Common myeloid progenitor, CD34-positive (primary cell): ENCODE measurements at places on chromosomes 3 and 15.

DNA sequence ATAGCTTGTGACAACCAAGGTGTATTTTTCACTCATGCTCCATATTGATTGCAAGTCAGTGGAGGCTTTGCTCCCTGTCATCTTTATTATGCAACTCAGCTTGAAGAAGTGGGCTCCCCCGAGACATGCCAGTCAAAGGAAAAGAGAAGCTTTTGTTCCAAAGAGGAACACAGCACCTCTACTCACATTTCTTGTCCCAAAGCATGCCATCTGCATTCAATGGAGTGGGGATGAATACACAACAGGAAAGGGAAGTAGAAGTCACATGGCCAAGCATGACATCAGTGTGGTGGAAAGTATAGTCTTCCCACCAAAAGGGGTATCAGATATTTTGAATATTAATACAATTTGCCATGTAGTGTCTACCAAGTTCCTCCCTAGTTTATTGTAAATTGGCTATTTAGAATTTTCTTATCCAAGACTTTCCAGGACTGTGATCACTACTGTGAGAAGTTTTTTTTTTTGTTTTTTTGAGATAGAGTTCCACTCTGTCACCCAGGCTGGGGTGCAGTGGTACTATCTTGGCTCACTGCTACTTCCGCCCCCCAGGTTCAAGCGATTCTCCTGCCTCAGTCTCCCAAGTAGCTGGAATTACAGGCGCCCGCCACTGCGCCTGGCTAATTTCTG is 114.5 kb downstream of the GMPS start:
- DNase-seq = no peak
- H3K27ac ChIP-seq = no peak overlapping the region
- no peaks in the 10 kb centered on the region for H3K36me3 ChIP-seq
- H3K27me3 ChIP-seq = no peaks in the 10 kb centered on the region

- DNase-seq = no peak
- H3K27ac ChIP-seq = no peak overlapping the region
- no peak overlapping the region for H3K4me3 ChIP-seq
- H3K4me1 ChIP-seq = no peaks in the 10 kb centered on the region
- no peaks in the 10 kb centered on the region for H3K27me3 ChIP-seq
These were observed 17.4 kb upstream of the CLDN18 start for GRCh38 chr3:137992592-137992991.

DNA sequence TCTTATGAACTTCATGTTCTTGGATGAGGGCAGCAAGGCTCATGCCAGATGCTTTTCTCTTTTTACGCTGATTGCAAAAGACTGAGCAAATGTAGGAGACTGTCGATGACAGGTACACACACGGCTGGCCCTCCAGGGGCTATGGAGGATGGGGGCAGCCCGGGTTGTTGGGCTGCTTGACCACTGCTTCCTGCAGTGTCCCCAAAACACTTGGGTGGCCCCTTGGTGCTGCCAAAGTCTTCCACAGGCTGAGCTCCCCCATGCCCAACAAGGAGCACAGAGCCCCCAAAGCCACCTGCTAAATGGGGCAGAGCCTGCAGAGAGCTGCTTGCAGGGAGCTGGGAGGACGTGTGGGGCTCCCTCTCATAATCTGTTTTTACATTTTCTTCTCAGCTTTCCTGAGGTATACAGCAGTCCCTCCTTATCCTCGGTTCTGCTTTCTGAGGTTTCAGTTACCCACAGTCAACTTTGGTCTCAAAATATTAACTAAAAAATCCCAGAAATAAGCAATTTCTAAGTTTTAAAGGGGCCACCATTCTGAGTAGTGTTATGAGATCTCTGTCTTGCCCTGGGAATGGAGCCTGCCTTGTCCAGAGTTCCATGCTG is 7.3 kb downstream of the PRR23E start:
- H3K4me1 ChIP-seq = no peaks in the 10 kb centered on the region
- H3K4me3 ChIP-seq = no peak overlapping the region
- no peaks in the 10 kb centered on the region for H3K36me3 ChIP-seq
- H3K27ac ChIP-seq = no peak overlapping the region

GRCh38 chr3:16177962-16178627 is 3.6 kb downstream of the GALNT15 start:
- peaks cover 3% of the 10 kb centered on the region for H3K4me1 ChIP-seq
- H3K36me3 ChIP-seq = no peaks in the 10 kb centered on the region
- H3K27me3 ChIP-seq = no peaks in the 10 kb centered on the region
- DNase-seq = peak; percentile 89

- H3K27ac ChIP-seq = no peak overlapping the region
- no peaks in the 10 kb centered on the region for H3K4me1 ChIP-seq
These were observed 35.1 kb downstream of the DAZL start for GRCh38 chr3:16570113-16570512.

GRCh38 chr15:57495041-57495440 is 96.7 kb upstream of the MYZAP start:
- H3K27ac ChIP-seq = no peak overlapping the region
- no peak overlapping the region for H3K4me3 ChIP-seq
- H3K4me1 ChIP-seq = no peaks in the 10 kb centered on the region
- peaks cover 3% of the 10 kb centered on the region for H3K27me3 ChIP-seq
- H3K36me3 ChIP-seq = no peaks in the 10 kb centered on the region
- no peak for DNase-seq

DNA sequence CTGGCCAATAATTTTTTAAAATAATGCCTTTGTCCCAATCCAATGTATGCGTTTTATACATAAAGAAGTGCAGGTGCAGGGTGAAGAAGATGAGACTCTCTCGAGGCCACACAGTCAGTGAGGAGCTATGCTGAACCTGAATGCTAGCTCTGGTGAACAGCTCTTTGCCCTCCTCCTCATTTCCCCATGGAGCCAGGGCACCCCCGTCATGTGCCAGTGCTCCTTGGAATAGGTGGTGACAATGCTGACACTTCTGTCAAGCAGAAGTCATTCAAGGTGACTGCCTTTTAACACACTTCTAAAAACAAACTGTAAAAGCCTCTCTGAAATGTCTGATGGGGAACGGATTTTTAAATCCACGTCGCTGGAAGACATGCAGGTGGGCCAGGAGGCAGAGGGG is 162.4 kb upstream of the WNT5A start:
- no peak overlapping the region for H3K4me3 ChIP-seq
- no peaks in the 10 kb centered on the region for H3K4me1 ChIP-seq
- H3K36me3 ChIP-seq = no peaks in the 10 kb centered on the region
